ENCODE measurements at places on chromosomes 7 and 10. TPM values are rescaled to one million over a fixed set of nuclear protein-coding genes. Genes with fewer than 3 reads are reported as not detected.

FBXO24 gene
- 0.25 TPM for total RNA-seq

AKR1B15 gene
- total RNA-seq: not detected

VWDE gene
- under 0.01 TPM for total RNA-seq

ACSL5 gene
- 35.8 TPM for total RNA-seq

LOXL4 gene
- total RNA-seq: 1.5 TPM

C10orf62 gene
- total RNA-seq: 0.06 TPM

FGFR2 gene
- total RNA-seq: not detected

CRHR2 gene
- total RNA-seq: not detected

ADCYAP1R1 gene
- total RNA-seq: not detected

JAKMIP3 gene
- not detected for total RNA-seq

AS3MT gene
- 1.1 TPM for total RNA-seq

HMX3 gene
- total RNA-seq: not detected

ZNF736 gene
- total RNA-seq: 6.6 TPM

DRGX gene
- total RNA-seq: not detected

NKX1-2 gene
- total RNA-seq: not detected

NUPR2 gene
- total RNA-seq: not detected

GPRIN2 gene
- not detected for total RNA-seq

MEST gene
- 1.1 TPM for total RNA-seq

AGR2 gene
- total RNA-seq: not detected

PILRA gene
- total RNA-seq: 0.06 TPM

ELN gene
- total RNA-seq: 0.81 TPM

All from bladder microvascular endothelial cell (primary cell).